ENCODE measurements at places on chromosomes 2 and 18. TPM values are rescaled to one million over a fixed set of nuclear protein-coding genes. Genes with fewer than 3 reads are reported as not detected.

DNA sequence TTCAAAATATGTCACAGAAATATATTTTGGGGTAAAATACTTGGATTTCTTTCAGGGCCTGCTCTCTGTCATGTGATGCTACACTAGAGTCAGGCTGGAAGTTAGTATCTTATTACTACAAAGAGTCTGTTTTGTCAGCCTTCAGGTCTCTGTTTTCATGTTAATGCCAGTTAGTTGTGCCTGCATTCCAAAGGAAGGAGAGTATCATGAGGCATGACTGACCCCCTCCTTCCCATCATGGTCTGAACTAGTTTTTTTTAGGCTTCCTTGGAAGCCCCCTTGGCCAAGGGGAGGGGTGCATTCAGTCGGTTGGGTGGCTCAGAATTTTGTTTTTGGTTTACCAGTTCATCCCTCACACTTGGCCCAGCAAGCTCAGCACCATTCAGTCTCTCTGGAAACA, 318.0 kb downstream of the ALK start:
- H3K4me1 ChIP-seq, result no peaks in the 10 kb centered on the region
- H3K4me3 ChIP-seq, result no peak overlapping the region
- H3K27me3 ChIP-seq, result no peaks in the 10 kb centered on the region
- no peaks in the 10 kb centered on the region for H3K36me3 ChIP-seq

GRCh38 chr2:85259879-85260278, 67.9 kb downstream of the TGOLN2 start:
- no peak overlapping the region for H3K4me3 ChIP-seq
- H3K4me1 ChIP-seq, result peaks cover 52% of the 10 kb centered on the region
- DNase-seq, result no peak
- no peaks in the 10 kb centered on the region for H3K36me3 ChIP-seq
- H3K27me3 ChIP-seq, result no peaks in the 10 kb centered on the region

GRCh38 chr2:56889738-56890137, 705.9 kb downstream of the CCDC85A start:
- H3K4me1 ChIP-seq, result no peaks in the 10 kb centered on the region
- no peak overlapping the region for H3K27ac ChIP-seq
- no peak overlapping the region for H3K4me3 ChIP-seq

DNA sequence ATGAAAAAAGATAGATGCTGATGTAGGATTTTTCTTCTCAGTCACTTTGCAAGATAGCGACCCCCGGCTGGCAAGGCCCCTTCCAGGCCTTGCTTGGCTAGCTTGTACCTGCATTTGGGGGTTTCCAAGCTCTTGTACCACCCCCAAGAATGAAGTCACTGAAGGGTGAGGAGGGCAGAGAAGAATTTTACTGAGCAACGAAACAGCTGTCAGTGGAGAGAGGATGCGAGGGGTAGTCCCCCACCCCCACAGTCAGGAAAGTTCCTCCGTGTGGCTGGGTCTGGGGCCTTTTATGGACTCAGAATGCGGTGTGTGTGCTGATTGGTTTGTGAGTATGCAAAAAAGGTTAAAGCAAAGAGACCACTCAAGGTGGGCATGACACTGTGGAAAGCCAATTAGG, 382.0 kb downstream of the GPD2 start:
- H3K4me3 ChIP-seq, result no peak overlapping the region
- no peak for DNase-seq
- H3K27me3 ChIP-seq, result no peaks in the 10 kb centered on the region
- H3K27ac ChIP-seq, result no peak overlapping the region

GRCh38 chr2:10868465-10869314, 43.0 kb upstream of the KCNF1 start:
- no peaks in the 10 kb centered on the region for H3K27me3 ChIP-seq
- H3K36me3 ChIP-seq, result no peaks in the 10 kb centered on the region
- H3K4me1 ChIP-seq, result peaks cover 25% of the 10 kb centered on the region
- peak overlapping the region; percentile 32 for H3K4me3 ChIP-seq
- DNase-seq, result no peak

DNA sequence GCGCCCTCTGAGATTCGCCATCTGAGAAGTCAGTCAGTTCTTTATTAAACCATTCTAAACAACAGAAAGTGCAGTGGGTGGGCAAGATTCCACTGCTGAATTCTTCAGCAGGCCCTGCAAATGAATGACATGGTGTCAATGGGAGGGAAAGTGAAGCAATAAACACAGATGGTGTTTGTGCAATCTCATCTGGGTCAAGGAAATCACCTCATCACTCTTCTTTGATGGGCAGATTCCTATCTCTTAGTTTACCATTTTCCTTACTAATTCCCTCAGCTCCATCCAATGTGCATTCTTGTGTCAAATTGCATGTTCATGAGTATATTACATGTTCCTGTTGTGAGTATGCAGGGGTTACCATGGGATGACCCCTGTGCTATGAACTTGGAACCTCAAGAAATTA, 100.7 kb upstream of the CYP1B1 start:
- H3K27me3 ChIP-seq, result no peaks in the 10 kb centered on the region
- no peaks in the 10 kb centered on the region for H3K36me3 ChIP-seq
- DNase-seq, result no peak
- H3K27ac ChIP-seq, result peak overlapping the region; percentile 48

DNA sequence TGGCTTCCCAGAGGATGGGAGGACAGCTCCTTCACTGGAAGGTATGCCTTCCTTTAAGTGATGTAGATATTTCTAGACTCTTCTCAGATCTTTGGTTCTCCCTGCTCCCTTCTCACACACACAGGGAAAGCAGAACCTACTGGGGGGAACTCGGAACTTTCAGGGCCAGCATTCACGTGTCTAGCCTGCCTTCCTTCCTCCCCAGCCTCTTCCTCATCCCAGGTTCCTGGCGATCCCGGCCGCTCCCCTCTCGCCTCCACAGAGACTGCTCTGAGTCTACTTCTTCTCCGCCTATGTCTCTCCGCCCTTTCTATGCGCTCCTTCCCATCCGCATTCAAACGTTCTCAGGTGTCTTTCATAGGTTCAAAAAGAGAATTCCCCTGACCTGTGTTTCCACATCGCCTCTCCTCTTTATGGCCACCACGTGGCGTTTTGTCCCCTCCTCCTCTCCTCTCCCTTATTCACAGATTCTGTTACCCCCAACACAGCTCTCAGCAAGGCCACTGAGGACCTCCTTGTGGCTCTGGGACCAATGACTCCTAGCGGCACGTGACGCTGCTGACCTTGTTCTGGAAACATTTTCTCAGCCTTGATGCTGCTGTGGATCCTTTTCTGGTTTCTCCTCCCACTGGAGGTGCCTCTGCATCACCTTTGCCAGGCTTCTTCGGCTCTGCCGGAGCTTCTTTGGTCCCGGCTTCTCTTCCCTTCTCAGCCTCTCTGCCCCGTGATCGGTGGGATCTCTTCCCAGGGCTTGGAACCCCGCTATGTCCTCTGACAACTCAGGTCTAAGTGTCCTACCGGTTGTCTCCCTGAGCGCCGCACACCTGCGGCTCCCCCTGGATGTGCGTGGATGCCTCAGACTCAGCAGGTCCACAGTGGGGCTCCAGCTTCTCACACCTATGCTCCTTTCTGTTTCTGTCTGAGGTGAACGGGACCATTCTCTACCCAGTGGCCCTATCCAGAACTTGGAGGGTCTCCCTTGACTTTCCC, 77.5 kb downstream of the VAPA start:
- no peak overlapping the region for H3K4me3 ChIP-seq
- DNase-seq, result peak; percentile 66
- peaks cover 8% of the 10 kb centered on the region for H3K27me3 ChIP-seq
- H3K27ac ChIP-seq, result no peak overlapping the region
- H3K4me1 ChIP-seq, result peaks cover 7% of the 10 kb centered on the region

- H3K27me3 ChIP-seq, result no peaks in the 10 kb centered on the region
- no peak overlapping the region for H3K27ac ChIP-seq
- DNase-seq, result no peak
- H3K36me3 ChIP-seq, result no peaks in the 10 kb centered on the region
- no peak overlapping the region for H3K4me3 ChIP-seq
These were observed 3.6 kb upstream of the MYOM1 start for GRCh38 chr18:3223356-3223755.

VSNL1 gene
- total RNA-seq, result not detected

DNA sequence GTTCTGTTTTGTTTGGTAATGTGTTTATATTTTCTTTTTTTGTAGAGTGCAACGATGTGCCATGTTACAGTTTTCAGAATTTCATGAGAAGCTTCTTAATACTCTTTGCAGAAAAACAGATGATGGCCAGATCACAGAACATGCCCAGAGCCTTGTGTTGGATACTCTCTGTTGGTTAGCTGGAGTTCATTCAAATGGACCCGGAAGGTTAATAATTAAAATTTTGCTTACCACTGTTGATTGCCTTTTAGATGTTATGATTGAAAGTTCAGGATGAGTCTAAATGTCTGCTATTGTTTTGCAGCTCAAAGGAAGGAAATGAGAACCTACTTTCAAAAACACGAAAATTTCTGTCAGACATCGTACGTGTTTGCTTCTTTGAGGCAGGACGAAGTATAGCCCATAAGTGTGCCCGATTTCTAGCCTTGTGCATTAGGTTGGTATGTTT, 85.2 kb downstream of the BIRC6 start:
- no peaks in the 10 kb centered on the region for H3K27me3 ChIP-seq
- peaks cover 92% of the 10 kb centered on the region for H3K36me3 ChIP-seq
- H3K4me3 ChIP-seq, result no peak overlapping the region
- DNase-seq, result no peak
- no peak overlapping the region for H3K27ac ChIP-seq
- H3K4me1 ChIP-seq, result no peaks in the 10 kb centered on the region

DNA sequence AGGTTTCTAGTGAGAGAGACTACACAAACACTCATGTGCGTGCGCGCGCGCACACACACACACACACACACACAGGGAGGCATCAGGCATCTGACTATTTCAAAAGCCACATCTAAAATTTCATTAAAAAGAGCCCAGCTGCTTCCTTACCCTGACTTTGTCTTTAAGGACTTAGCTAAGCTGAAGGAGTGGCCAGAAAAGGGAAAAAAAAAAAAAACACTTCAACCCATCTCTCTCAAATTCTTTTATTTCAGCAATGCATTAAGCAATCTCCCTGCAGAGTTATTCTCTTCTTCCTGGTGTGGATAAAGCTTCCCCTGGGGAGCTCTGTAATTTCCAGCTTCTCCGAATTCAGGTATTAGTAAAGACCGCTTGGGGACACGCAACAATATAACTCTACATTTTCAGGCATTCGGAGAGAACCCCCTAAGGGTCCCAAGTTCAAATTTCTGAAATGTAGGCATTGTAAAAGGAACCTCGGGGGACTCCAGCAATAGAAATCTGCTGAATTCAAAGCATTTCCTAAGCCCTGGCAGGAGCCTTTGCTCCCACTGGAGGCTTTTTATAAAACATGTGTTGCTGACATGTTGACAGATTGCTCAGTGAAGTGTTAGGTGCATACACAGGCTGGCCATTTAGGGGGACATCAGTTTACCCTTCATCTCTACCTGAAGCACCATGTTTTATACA, 67.0 kb downstream of the ZNF521 start:
- peak overlapping the region; percentile 0 for H3K4me3 ChIP-seq
- peaks cover 47% of the 10 kb centered on the region for H3K4me1 ChIP-seq
- H3K36me3 ChIP-seq, result no peaks in the 10 kb centered on the region

FN1 gene
- total RNA-seq, result 2,256 TPM
